ENCODE measurements at places on chromosomes 5 and 9.

GRCh38 chr5:159469496-159470372 is 139.4 kb upstream of the IL12B start:
- DNase-seq = no peak

DNA sequence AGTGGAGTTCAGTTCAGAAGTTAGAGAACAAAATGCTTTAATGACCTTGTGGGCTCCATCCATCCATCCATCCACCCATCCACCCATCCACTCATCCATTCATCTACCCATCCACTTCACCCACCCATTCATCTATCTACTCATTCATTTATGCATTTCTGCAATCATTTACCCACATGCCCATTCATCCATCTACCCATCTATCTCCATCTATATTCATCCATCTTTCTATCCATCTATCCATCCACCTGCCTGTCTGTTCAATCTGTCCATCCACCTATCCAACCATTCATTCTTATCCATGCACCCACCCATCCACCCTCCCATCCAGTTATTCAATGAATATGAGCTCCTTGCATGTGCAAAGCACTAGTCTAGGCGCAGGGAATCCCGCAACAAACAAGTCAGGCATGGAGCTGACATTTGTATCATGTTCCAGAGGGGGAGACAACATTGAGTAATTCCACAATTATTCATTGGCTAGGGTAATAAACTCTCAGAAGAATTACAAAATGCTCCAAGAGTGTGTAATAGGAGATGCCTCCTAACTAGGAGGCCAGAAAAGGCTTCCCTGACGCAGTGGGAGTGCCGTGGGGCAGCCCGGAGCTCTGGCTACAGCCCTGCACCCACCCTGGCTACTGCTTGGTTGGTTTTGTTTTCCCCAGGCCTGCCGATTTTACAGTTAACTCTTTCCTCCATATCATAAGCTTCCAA is 211.2 kb downstream of the NXNL2 start:
- no peak for DNase-seq

- no peak for DNase-seq
Measured at GRCh38 chr5:131394128-131394527, 130.3 kb downstream of the CDC42SE2 start.

- no peak for DNase-seq
Measured at GRCh38 chr9:69671311-69671878, 776 bp downstream of the APBA1 start.

DNA sequence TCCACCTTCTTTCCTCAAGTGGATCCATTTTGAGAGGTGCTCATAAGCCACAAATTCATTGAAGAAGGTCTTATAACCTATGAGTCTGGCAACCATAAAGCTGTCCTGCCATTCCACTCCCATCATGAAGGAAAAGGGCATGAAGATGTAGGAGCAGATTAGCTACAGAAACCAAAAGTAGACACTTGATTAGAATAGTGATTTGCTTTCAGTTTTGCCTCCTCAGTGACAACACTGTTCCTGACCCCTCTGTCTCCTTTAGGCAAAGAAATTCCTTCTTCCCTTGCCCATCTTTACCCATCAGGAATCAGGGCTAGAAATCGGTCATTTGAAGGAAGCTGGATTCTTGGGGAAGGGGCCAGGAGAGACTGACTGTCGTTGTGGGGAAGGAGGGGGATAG is 55.2 kb downstream of the SLC28A3 start:
- no peak for DNase-seq

GRCh38 chr5:146222005-146222404 is 18.6 kb downstream of the RBM27 start:
- no peak for DNase-seq

DNA sequence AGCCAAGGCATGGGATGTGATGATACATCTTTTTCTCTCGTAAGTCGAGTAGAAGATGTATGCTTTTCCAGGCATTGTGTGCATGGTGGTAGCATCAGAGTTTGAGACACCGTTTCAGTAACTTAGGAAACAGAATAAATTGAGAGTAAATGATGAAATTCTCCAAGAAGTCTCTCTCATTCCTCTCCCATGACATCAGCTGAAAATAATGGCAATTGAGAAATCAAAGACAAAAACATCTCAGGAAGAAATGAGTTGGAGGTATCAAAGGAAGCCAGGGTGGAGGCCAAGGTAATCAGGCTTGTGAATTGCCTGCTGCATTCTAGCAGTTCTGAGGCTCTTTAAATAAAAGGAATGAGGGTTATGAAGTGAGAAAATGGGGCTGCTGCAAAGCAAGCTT is 53.9 kb downstream of the SGCD start:
- DNase-seq = no peak

GRCh38 chr5:58115811-58116210 is 344.1 kb downstream of the PLK2 start:
- DNase-seq = no peak

GRCh38 chr9:115069771-115070170 is 48.2 kb downstream of the TNC start:
- DNase-seq = no peak

GRCh38 chr5:158635565-158635964 is 464.2 kb downstream of the EBF1 start:
- DNase-seq = no peak

DNA sequence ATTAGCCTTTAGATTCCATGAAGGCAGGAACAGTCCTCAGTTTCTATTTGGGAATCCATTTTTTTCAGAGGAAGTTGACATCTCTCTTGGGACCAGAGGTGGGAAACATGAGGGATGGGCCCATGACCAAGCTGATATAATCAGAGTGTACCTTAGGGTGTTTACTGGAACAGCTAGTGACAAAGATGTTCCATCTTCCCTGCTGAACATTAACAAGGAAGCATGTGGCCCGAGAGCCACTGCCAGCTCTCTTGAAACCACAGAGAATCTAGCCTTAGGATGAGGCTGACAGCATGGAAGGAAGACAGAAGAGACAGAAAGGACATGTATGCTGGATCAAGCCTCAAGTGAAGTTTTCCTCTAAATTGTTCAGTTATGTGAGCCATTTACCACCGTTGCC is 16.0 kb downstream of the AQP3 start:
- no peak for DNase-seq

Measured in NCI-H1417 treated with DMSO at 0.1 percent for 48 hours (cell line).